Femur (tissue), 1 donor: ENCODE measurements at places on chromosomes 1 and 21.

DNA sequence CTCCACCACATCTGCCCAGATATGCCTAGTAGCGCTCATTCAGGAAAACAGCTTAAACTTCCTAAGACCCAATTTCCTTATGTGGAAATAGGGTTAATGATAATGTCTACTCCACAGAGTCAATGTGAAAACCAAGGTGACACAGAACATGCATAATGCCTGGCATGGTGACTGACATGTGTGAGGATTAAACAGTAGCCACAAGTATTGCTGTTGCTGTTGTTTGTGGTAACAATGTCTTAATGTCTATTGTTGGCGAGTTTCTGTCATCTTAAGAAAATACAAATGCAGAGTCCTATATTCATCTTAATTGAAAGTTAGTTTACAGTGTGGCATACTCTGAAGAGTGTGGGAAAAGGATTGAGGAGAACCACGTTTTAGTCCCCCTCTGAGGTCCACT is 75.6 kb upstream of the NGF start:
- DNase-seq, result no peak

DNA sequence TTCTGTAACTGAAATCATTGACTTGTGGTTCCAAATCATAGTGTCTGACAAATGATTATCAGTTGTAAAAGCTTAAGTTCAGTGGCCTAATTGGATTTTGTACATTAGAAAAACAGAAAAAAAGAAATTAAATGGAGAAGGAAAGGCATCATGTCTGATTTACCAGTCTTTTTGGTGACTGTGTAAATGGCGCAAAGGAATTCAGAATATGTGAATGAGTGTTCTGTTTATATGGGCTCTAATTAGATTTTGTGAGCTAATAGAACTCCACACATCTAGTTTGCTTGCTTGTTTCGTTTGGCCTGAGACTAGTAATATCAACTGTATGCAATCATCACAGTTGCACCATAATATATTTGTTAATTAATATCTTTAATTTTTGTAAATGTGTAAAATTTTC is 151.7 kb downstream of the PLA2G4A start:
- DNase-seq, result no peak

- DNase-seq, result no peak
These were observed 96.6 kb upstream of the TNR start for GRCh38 chr1:175839779-175840669.

DNA sequence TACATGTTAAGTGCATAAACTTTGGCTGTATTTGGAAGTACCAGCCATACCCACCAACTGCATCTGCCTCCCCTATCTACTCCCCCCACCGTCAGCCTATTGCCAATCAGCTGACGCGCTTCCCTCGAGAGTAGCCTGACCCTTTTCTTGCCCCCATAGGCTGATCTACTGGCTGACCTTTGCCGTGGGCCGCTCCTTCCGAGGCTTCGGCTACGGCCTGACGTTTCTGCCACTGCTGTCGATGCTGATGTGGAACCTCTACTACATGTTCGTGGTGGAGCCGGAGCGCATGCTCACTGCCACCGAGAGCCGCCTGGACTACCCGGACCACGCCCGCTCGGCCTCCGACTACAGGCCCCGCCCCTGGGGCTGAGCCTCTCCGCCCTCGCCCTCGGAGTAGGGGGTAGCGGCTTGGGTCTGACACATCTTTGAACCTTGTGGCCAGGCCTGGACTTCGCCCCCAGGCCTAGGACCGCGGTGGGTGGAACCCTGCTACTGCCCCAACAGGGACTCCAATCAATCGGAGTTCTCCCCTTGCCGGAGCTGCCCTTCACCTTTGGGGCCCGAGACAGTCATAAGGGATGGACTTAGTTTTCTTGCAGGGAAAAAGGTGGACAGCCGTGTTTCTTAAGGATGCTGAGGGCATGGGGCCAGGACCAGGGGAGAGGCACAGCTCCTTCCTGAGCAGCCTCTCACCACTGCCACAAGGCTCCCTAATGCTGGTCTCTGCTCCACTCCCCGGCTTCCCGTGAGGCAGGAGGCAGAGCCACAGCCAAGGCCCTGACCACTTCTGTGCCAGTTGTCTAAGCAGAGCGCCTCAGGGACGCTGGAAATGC is 4.0 kb downstream of the GLMP start:
- peak; percentile 92 for DNase-seq

- DNase-seq, result no peak
These were observed 149.2 kb downstream of the OMA1 start for GRCh38 chr1:58397187-58397820.
